ENCODE measurements at places on chromosomes 12 and 14.

DNA sequence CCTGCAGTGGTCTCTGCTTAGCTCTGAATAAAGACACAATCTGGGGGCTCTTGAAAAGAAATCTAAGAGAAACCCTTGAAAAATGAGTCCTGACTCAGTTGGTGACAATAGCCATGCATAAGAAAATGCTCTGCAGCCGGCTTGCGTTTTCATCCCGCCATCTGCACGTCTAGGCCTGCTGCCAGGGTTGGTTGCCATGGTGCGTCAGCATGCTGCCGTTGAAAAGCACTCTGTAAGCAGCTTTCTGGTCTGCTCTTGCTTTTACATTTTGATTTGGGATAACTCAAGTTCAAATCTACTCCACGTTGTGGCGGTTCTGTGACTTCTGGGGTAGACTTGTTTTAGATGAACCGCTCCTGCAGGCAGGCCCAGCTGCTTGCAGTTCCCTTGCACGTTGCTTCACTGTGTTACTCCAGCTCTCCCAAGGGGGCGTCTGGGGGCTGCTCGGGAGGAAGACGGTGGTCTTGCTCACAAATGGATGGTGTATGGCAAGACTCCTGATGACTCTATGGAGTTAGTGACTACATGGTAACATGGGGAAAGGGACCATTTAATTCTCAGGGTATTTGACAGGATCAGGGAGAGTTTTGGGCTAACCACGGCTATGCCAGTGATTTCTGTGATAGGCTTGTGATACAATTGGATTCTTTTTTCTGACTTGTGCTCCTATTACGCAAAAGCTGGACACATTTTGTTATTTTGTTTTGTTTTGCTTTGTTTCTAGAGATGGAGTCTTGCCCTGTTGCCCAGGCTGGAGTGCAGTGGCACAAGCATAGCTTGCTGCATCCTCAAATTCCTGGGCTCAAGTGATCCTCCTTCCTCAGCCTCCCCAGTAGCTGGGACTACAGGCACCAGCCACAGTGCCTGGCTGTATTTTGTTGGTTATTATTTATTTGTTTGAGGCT, 15.8 kb downstream of the WNT5B start:
- peak; percentile 20 for DNase-seq

DNA sequence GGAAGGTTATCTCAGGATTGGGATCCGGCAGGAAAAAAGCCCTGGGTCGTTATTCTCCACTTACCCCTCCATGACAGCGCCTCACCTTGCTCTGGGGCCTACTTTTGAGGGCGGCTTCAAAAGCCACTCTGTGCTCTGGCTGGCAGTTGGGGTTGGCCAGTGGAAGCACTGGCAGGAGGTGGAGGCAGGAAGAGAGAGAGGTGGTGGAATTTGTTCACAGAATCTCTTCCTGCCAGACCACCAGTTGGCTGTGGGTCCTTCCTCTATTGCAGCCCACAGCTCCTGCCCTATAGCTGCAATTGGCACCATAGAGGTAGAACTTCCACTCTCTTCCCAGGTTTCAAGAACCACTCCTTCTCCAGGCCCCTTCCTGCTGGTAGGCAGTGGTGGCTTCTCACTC, 32.7 kb upstream of the SDR39U1 start:
- no peak for DNase-seq

- no peak for DNase-seq
Observed at GRCh38 chr12:48061938-48062719, 43.8 kb downstream of the SENP1 start.

- DNase-seq: peak; percentile 77
Observed at GRCh38 chr12:27015730-27016076, 1.5 kb upstream of the TM7SF3 start.

DNA sequence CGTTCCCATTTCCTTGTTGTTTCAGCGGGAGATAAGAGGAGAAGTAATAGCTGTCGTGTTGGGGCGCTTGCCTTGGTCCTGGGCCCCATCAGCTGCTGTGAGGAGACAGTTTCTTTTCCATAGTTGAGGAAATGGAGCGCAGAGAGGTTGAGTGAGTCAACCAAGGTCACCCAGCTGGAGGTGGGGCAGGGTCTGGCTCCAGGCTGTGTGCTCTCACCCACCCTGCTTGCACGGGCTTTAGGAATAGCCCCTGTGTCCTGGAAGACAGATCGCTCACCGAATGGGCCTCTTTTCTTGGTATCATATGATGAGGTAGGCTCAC, 165.7 kb upstream of the RTL1 start:
- DNase-seq: no peak

DNA sequence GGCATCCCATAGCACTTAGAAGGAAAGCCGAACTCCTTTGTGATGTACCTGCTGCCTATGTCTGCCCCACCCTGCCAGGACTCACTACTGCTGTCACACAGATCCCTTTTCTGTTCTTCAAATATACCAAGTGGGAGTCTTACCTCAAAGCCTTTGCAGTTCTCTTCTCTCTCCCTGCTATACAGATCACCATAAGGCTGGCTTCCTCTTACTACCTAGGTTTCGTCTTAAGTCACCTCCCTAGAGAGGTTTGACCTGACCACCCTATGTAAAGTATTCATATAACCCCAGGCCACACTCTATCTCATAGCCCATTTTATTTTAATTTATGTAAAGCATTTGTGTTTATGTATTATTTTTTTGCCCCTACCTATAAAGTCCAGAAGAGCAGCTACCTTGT, 117.6 kb downstream of the CRADD start:
- no peak for DNase-seq

- DNase-seq: no peak
Observed at GRCh38 chr12:100058482-100059029, 73.8 kb upstream of the ANKS1B start.

GRCh38 chr12:41920355-41920754, 224.3 kb downstream of the GXYLT1 start:
- DNase-seq: no peak

- no peak for DNase-seq
Observed at GRCh38 chr14:86826661-86827060, 1166.3 kb downstream of the GALC start.

DNA sequence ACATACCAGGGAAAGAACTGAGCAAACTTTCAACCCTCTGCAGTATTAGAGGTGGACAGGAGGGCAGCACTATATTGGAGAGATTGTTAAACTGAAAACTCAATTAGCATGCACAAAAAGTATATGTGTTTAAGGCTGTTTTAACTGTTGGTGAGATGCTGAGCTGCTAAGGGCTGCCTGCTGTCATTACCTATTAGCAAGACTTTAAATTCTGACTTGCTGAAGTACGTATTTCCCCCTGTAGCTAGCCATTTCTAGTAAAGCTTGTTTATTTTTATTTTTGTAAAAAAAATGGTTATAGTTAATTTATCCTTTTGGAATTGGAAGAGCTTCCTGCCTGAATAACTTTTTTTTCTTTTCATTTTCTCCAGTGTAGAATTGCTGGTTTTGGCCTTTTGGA, 92.2 kb downstream of the CACNA1C start:
- DNase-seq: no peak

DNA sequence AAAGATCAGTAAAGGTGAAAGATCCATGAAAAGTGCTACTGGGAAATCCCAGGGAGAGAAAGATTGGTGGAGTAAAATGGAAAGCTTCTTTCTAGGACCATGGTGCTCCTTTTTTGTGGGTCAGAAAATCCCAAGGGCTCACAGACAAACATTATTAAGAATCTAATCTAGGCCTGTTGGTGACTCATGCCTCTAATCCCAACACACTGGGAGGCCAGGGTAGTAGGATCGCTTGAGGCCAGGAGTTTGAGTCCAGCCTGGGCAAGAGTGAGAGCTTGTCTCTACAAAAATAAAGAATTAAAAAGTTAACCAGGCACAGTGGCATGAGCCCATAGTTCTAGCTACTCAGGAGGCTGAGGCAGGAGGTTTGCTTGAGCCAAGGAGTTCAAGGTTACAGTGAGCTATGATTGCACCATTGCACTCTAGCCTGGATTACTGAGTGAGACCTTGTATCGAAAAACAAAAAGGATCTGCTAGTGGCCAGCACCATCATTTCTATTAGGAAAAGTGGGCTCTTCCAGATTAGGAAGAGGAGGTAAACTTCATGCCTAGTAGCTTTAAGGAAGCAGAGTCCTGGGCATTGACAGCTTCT, 43.0 kb downstream of the TXNRD1 start:
- no peak for DNase-seq

DNA sequence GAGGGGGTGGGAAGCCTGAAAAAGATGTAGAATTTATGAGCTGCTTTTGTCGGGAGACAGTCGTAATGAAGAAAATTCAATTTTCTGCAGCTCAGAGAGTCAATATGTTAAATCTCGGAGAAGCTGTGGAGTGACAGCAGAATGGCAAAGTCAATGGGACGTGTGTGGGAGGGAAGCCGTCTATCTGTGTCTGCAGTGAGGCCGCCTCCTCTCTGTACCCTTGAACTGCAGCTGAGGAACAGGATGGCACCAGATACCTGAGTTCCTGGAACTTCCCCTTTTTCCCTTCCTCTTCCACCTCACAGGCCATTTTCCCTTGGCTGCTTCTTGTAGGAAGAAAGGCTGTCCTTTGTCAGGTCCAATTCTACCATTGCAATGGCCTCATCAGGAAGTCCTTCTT, 9.3 kb upstream of the CALCOCO1 start:
- no peak for DNase-seq

DNA sequence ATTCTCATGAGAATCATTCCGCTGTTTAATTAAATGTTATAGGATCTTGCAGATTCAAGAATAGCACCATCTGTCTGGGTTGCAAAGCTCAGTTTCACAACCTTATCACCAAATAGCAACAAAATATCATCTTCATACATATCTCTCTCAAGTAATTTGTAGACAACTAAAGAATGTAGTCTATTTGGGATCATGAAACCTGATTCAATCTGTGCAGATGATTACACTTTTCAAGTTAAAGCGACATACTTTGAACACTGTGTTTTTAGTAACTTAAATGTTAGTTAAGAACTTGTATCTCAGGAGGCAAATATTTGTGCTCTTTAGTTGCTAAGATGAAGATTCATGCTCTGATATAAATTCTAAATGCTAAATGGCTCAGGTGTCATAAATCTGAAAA, 14.8 kb downstream of the MED13L start:
- no peak for DNase-seq

- DNase-seq: peak; percentile 93
Observed at GRCh38 chr12:80778005-80778541, 61.4 kb downstream of the MYF5 start.

- peak; percentile 66 for DNase-seq
Observed at GRCh38 chr12:105382771-105383622, 52.5 kb downstream of the C12orf75 start.

DNA sequence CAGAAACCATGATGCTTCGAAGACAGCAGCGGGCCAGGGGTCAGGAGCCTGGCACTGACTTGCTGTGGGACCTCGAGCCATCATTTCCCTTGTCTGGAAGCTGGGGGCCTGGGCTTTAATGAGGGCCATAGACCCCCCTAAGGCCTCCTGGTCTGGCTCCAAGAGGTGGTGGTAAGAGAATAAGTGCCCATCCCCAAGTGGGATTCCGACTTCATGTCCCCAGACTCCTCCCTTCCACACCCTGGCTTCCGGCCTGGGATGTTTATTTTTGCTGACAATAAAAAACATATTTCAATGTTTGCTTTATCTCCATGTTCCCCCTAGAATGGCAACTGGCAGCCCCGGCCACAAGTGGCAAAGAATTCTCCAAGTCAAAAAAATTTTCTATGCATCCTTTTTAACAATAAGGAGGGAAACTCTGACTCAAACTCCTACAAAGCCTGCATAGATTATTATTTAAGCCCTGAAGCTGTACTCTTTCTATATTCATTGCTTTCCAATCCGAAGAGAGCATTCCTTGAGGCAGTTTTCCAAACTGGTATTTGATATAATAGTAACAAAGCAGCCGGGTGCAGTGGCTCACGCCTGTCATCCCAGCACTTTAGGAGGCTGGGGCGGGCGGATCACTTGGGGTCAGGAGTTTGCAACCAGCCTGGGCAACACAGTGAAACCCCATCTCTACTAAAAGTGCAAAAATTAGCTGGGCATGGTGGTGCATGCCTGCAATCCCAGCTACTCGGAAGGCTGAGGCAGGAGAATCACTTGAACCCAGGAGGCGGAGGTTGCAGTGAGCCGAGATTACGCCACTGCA, 84.0 kb downstream of the ITPK1 start:
- DNase-seq: no peak

GRCh38 chr14:54108481-54109471, 152.2 kb upstream of the BMP4 start:
- no peak for DNase-seq

- DNase-seq: no peak
Observed at GRCh38 chr12:80157645-80158044, 58.3 kb downstream of the OTOGL start.

DNA sequence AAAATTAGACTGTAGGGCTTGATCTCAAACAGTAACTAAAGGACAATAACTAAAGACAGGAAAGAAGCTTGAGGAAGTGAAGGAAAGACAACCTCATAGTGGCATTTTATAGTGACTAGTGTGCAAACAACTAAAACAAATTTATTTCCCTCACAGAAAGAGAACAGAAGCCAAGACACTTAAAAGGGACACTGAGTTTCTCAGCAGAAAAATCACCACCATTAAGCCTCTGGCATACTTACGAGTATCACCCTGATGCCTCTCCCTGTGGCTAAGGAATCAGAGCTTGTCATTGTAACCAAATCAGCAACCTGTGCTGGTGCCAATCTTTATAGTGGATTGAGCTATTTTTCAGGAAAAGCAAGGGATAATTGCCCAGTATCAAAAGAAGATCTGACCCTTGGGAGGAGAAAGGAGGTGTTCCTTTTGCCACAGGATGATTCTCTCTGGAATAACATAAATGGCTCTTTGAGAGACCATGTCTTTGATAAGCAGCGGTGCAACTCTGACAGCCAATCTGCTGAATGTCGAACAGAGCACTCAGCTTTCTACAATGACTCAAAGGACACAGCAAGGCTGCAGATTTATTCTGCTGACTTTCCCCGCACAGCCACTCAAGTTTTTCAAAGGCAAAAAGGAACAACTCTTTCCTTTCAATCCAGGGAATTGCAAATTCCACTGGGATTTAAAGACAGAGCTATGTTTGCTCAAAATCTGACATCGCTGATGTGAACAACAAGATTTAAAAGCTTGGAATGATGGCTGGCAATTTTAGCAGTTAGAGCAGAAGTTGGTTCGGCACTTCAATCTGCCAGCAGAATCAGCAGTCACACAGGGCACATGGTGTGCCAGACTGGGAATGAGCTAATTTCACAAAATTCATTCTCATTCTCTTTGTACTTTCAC, 34.6 kb downstream of the ATF7 start:
- no peak for DNase-seq

GRCh38 chr14:36295642-36296627, 24.5 kb downstream of the MBIP start:
- DNase-seq: no peak
